ENCODE measurements at places on chromosomes 2 and 18.

DNA sequence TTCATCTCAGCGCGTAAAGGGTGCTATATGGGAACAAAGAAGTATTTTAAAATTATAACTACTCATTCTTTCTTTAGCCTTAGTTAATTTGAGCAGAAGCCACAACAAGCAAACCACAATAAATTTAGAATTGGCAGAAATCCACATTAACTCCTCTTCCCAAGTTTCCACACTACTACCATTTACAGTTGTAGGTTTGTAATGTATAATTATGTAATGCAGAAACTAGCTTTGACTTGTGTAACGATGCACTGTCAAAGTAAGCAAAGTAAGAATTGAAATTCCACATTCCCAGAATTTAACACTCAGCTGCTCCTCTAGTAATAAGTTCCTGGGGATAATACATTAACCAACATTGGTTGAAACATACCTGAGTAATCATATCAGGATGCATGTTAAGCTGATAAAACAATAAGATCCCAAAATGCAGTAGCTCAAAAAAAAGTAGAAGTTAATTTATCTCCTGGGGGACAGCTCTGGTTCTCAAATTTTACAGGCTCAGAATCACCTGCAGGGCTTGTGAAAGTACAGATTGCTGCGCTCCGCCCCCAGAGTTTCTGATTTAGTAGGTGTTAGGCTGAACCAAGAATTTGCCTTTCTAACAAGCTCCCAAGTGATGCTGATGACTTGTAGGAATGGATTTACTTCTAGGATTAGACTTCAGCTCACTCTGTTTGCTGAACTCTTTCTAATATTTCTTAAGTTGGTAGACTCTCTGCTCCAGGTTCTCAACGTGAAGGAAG lies 9.9 kb downstream of the GRP start:
- no peak for DNase-seq

GRCh38 chr18:48317781-48318381 lies 91.3 kb downstream of the ZBTB7C start:
- no peak for DNase-seq

DNA sequence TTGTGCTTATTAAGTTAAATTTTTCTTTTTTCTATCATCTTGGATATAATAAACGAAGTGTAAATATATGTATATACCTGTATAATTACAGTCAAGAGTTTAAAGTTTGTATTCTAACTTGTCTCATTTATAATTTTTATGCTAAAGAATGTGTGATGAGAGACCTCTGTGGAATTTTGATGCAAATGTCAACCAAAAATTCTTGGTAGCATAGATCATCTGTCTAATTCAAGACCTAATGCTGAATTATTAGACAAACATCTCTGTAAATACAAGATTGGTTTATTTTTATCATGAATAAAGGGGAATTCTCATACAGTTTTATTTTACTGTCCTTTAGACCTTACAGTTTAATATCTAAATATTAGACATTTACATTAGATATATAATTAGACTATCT lies 149.2 kb upstream of the VWC2L start:
- no peak for DNase-seq

GRCh38 chr2:62292190-62292589 lies 96.3 kb downstream of the B3GNT2 start:
- DNase-seq: peak; percentile 11

DNA sequence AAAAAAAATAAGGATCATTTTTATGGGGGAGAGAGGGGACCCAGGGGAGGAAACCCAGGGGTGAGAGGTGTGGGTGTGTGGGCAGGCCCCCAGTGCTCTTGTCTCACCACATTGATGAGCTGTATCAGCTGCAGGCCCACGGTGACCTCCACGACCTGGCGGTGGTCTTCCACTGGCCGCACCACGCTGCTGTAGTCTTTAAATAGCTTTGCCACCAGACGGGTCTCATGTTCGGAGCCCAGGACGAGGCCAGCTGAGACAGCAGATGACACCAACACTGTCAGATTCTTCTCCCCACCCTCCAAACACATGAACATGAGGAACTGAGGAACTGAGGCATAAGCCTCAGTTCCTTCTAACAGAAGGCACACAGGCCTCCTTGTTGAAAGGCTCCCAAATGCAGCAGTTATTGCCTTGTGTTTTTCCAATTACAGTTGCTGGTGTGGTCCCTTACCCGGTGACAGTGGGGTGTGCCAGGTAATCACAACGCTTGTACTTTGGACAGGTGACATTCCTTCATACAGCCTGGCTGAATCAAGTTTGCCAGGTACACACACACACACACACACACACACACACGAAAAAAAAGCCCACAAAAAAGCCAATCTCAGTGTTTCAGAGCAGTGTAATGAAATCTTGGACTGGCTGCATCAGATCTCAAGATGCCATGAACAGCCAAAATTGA lies 4.7 kb downstream of the CHRNA1 start:
- DNase-seq: no peak

- DNase-seq: no peak
Measured at GRCh38 chr18:5167831-5168230, 29.2 kb downstream of the AKAIN1 start.

GRCh38 chr2:115779085-115779632 lies 1336.7 kb downstream of the DPP10 start:
- no peak for DNase-seq

- DNase-seq: no peak
Measured at GRCh38 chr2:84395820-84396219, 63.3 kb downstream of the SUCLG1 start.

- peak; percentile 34 for DNase-seq
Measured at GRCh38 chr2:88603146-88603545, 24.1 kb downstream of the EIF2AK3 start.

GRCh38 chr2:33104052-33104623 lies 157.4 kb downstream of the LTBP1 start:
- no peak for DNase-seq

DNA sequence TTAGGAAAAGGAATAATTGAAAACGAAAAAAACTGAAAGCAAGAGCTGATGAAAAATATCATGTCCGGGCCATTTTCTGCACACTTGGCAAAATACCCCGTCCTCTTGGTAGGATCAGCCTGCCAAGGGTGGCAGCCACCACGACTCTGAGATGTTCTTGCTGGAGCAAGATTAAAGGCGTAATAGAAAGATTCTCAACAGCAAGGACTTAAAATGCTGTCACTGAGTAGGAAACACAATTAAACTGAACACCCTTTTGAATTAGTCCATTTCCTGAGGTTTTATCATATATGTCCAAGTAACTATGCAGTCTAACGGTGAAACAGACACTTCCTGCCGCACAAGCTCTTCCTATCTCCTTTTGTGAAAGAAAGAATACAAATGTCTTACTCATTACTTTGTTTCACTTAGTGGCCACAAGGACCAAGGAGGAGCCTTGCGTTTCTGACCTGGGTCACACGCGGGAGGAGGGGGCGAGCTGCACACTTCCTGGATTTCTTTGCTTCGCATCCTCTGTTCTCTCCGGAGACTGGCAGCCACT lies 222.7 kb downstream of the PIEZO2 start:
- DNase-seq: peak; percentile 90

DNA sequence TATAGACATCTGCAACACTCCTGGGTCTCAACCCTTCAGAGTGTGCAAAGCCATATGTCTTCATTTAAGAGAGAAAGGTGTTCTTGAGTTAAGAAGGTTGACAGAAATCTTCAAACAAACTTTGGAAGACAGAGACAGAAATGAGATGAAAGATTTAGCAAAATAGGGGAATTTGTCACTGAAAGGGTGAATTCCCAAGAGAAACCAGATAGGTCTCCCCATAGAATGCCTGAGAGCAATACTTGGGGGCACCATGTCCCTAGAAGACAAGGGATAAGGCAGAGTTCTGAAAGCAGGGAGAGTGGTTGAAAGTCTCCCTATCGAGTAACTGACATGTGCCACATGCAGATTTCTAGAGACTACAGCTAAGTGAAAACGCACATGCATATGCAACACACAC lies 50.0 kb downstream of the AP1S3 start:
- no peak for DNase-seq

GRCh38 chr18:80202264-80202998 lies 44.9 kb downstream of the PARD6G start:
- DNase-seq: no peak

Data from RCC 7860 (cell line).